ENCODE measurements at places on chromosomes 6 and 20.

- DNase-seq: no peak
Observed at GRCh38 chr6:168582571-168582981, 141.6 kb downstream of the SMOC2 start.

- no peak for DNase-seq
Observed at GRCh38 chr6:20403766-20404640, 2.3 kb downstream of the E2F3 start.

DNA sequence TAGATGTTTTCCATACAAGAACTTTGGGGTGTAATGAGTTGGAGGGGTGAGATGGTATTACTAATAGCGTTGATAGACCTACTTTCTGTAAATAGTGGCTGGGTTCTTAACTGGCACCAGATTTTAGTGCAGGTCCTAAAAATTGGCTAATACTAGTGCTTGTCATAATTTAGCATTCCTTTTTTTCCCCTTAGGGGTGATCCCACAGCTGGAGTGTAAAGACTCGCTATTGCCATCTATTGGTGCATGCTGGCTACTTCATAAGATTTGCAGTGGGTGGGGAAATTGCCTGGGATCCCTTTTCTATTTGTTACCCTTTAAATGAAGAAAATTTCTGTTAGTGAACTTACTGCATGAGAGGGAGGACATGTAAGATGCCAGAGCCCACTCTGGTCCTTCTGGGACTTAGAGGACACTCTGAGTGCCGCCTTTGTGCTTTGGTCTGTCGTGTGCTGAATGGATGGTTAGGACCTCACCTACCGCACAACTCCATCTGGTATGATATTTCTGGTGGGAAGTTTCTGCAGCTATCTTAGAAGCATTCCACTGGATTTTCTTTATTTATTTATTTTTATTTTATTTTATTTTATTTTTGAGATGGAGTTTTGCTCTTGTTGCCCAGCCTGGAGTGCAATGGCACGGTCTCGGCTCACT is 195.5 kb downstream of the JARID2 start:
- DNase-seq: no peak

- DNase-seq: no peak
Observed at GRCh38 chr6:135438907-135439535, 58.5 kb downstream of the AHI1 start.

GRCh38 chr6:38177882-38178583 is 358.5 kb downstream of the ZFAND3 start:
- DNase-seq: no peak

DNA sequence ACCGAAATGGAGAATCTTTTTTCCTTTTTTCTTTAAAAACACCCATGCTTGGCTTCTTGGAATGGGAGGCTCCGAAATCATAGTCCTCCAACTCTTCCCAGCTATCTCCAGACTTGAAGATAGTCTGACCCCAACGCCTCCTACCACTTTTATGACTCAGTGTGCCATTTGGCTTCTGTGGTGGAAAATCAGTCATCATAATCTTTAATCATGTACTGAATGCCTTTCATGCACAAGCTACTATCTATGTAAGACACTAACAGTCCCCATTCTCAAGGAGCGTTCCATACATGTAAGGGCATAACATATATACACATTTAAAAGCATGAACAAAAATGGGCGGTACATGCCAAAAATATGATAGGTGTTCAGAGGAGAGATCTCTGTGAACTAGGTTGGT is 44.1 kb downstream of the TMEM14B start:
- no peak for DNase-seq

DNA sequence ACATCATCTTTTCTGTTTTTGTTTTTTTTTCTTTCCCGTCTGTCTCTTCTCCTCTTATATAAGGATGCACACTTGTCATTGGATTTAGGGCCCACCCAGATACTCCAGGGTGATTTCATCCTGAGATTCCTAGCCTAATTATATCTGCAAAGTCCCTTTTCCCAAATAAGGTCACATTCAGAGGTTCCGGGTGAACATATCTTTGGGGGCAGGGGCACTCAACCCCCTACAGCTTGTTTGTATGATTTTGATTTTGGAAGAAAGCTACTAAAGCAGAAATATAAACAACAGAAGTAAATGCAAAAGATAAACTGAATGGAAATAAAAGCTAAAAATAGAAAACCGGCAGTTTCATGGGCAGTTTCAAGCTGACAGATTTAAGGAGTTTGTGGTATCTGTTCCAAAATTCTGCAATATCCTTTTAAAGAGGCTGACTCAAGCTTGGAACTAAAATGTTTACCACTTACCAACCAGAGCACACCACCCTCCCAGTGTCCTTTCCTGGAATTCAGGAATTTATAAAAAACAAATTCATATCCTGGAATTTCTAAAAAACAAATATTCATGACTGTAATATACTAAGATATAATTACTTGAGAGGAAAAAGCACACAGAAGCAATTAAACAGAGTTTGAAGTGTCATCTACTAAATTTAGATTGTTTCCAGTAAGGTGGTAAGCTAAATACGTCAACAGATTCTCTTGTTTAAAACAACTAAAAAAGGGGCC is 100.0 kb upstream of the CARMIL1 start:
- no peak for DNase-seq

GRCh38 chr20:34582911-34583310 is 24.4 kb downstream of the MAP1LC3A start:
- DNase-seq: no peak

GRCh38 chr20:4384961-4385360 is 336.7 kb upstream of the PRND start:
- DNase-seq: no peak

DNA sequence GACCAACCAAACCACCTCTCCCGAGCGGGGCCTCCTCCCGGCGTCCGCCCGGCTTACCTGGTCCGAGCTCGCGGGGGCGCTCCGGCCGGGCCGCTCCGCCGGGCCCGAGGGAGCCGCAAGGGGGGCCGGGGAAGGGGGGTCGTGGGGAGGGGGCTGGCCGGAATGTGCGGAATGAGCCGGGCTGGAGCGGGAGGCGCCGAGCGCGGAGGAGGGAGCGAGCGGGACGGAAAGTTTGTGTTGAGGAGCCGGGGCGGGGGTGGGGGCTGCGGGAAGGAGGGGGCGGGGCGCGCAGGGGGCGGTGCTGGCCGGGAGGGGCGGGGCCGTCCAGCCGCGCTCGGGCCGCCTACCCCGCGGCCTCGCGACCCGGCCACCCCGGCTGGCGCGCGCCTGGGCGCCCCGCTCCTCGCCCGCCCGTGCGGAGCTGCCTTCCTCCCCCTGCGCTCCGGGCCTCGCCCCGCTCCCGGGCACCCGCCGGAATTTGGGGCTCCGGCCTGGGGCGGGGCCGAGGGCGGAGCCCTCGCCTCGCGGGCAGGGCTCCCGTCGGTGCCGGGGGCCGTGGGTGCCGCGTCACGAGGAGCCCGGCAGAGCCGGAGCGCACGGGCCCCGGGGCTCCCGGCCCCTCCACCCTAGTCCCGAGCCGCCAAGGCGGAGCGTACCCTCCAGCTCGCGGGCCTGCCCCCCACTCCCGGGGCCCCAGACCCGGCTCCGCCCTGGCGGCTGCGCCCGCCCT is at the start of gene TEAD3:
TSS of gene TEAD3 (minus strand) at position 239 of the 730 bp plus-strand sequence.
- peak; percentile 90 for DNase-seq

GRCh38 chr6:33915134-33915533 is 111.3 kb upstream of the MLN start:
- DNase-seq: no peak

GRCh38 chr20:47863315-47863965 is 78.2 kb upstream of the SULF2 start:
- DNase-seq: no peak

DNA sequence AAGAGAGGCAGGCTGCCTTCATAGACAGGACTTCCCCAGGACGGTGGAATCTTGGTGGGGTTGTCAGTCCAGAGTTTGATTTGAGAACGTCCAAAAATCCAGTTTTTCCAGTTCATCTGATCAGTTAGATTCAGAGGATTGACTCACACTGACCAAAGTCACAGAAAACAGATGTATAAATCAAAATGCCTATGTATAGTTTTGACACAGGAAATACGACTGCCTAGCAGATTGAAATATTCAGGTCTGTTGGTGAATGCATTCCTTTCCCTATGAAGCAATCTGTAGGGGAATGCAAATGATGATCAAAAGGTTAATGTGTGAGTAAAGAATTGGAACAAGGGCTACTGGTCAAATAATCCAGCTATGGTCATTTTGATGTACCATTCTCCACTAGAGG is 29.7 kb upstream of the GFOD1 start:
- DNase-seq: no peak

GRCh38 chr6:8939615-8940014 is 504.3 kb upstream of the SLC35B3 start:
- no peak for DNase-seq

- no peak for DNase-seq
Observed at GRCh38 chr6:169277619-169278018, 24.0 kb upstream of the THBS2 start.

- DNase-seq: no peak
Observed at GRCh38 chr6:41156001-41156400, 1.9 kb upstream of the TREML1 start.

DNA sequence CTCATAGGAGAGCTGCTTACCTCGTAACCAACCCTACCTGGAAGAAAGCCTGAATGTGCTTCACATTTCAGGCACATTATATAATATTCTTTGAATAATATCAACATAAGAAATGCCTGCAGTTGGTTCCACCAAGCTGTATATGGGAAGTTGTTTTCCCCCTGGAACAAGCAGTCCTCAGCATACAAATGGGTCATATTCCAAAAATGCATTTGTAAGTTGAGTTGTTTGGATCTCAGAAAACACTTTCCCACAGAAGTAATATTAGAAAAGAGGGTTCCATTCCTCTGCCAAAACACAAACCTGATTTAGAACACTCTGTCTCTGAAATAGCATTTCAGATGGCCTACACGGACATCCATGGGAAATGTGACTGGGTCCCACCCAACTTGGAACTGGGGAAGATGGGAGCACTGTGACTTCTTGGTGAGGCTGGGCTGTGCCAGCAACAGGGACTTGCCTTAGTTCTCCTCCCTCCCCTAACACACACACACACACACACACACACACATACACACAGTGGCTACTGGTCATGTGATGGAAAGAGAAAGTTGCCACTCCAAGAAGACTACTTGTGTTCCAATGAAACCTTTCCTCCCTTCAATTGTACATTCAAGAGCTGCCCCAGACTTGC is 11.4 kb upstream of the RCAN2 start:
- DNase-seq: no peak

- DNase-seq: no peak
Observed at GRCh38 chr20:19351542-19351941, 139.1 kb downstream of the SLC24A3 start.

DNA sequence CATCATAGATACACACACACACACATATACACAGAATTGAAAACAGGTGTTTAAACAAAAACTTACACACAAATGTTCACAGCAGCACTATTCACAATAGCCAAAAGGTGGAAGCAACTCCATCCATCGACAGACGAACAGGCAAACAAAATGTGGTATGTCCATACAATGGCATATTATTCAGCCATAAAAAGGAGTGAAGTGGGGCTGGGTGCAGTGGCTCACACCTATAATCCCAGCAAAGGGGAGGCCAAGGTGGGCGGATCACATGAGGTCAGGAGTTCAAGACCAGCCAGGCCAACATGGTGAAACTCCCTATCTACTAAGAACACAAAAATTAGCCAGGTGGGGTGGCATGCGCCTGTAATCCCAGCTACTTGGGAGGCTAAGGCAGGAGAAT is 80.3 kb downstream of the CHD6 start:
- DNase-seq: no peak

DNA sequence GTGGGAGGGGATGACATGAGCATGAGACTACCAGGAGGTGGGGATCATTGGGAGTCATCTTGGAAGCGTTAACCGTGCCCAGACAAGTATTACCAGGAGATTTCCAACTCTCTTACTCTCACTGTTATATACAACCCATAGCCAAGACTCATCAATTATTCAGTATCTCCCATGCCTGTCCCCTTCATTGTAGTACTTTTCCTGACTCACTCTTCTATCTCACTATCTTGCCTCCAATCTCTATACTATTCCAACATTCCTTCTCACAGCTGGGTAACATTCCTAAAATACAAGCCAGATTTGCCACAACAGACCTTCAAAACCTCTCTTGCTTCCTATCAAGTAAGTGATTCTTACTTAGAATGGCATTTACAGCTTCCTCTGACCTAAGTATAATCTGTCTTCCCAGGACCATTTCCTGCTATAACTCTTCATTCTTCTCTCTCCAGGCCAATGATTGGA is 226.3 kb upstream of the SMLR1 start:
- DNase-seq: no peak

GRCh38 chr6:123901436-123901835 is 97.8 kb downstream of the NKAIN2 start:
- no peak for DNase-seq

DNA sequence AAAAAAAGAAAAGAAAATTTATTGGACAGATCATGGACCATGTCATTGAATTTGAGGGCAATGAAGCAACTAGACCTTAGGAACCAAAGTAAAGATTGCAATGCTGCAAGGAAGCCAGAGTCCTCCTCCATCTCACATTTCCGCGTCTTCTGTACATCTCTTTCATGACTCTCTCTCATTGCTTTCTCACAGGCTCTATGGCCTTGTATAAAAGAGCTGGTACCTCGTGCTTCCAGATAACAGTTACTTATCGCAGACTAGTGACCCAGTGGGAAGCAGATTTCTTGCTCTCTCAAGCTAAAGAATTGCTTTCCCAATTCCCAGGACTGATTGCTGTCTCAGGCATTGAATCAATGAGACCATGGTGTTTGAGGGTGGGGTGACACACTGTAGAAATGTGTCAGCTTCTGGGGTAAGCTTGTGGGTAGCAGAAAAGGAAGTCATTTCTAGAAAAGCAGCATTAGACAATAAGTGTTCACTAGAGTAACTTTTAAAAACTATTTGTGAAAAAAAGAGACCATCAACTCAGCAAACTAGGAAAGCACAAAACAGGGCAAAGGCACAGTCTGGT is 635.3 kb downstream of the UTRN start:
- DNase-seq: no peak

DNA sequence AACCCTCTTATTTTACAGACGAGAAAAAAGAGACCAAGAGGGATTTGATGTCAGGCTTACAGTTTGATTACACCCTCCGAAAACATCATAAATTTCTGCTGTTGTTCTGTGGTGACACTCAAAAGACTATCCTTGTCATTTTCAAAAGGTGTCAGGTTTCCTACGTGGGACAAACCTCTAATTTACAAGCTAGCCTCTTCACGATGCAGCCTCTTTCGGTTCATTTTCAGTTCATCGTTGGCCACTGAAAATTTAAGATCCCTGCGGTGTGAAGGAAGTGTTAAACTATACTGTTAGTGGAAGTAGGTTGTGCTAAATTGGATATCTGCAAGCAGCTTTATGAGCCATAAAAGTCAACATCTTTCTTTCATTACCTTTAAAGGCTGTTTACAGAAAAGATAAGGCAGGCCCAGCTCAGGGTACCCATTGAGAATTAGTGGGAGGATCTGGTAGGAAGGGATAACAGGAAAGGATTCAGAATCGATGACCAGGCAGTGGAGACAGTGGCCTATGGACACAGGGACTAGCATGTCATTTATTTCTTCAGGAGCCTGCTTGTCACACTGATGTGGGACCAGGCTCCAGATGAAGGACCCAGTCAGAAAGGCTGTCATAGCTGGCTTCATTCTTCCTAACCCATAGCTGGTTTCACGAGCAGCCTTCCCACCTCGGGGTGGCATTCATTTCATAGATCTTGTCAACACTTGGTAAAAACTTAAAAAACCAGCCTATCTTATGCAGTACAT is 329.1 kb upstream of the SOX4 start:
- DNase-seq: no peak

Data from D721Med (cell line).